ENCODE measurements at places on chromosomes 4 and X.

GRCh38 chr4:46270986-46271596 is 118.8 kb downstream of the GABRA2 start:
- no peak for DNase-seq

- peak; percentile 34 for DNase-seq
These were observed 227.7 kb downstream of the BCOR start for GRCh38 chrX:39869846-39870601.

DNA sequence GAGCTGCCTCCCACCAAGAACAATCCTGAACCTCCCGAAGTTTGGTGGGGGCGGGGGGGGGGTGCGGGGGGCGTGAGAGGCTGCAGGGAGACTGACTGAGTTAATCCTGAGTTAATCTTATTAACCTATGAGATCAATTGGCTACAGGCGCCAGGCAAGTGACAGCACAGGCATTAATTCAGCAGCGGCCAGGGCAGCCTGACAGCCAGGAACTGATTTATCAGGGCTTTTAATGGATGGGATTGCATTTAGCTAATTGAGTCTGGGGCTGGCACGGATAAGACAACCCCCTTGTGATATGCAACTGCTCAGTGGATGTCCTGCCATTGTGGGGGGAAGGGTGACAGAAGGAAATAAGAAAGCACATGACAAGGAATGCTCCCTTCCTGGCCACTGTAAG is 16.3 kb downstream of the RTL5 start:
- no peak for DNase-seq

DNA sequence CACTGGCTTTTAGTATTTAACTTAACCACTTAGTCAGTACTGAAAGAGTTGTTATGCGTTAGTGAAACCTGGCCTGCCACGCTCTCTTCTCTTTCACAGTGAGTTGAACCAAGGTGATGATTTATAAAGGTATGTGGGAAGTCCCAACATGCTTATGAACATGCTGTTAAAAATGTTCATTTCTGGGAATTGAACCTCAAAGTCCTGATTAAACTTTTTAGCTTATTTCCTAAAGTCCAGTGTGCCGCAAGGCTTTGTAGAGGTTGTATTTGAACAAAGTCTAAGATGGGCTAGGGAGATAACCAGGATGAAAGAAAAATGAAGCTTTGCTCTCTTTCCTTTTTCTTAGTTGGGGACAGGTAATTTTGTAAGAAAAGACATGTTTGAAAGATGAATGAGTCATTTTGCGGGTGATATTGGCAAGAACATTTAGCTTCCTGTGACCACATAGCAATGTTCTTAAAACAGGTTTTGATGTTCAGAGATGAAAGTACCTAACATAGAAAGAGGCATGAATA is 270.3 kb downstream of the DTHD1 start:
- no peak for DNase-seq

- DNase-seq = no peak
These were observed 69.1 kb upstream of the EOLA2 start for GRCh38 chrX:150007356-150007755.

GRCh38 chrX:39527025-39527424 is 570.7 kb downstream of the BCOR start:
- no peak for DNase-seq

- no peak for DNase-seq
These were observed 123.5 kb downstream of the DCHS2 start for GRCh38 chr4:154368060-154368459.

DNA sequence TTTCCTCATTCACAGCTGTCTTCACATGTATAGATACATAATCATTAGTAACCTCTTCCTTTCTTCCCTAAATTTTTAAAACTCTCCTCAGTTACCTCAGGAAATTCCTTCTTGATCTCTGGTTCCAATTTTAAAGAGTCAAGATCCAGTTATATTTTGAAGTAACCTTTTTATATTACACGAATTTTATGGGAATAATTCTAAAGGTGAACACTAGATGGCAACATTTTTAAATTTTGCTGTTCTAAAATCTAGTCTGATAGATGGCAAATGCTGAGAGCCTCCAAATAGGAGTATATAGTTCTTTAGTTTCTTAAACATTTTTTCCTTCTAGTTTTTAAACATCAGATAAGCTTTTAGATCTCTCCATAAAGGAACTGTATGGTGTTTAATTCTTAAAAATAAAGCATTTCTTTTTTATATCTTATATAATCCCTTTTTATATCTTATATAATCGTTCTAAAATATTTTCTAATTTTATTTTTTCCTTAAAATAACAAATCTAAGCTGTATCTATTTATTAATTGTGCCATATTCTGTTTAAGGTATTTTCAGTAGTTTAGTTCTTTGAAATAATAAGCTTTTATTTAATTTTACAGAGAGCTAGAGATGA is 37.9 kb upstream of the PAPSS1 start:
- DNase-seq = no peak

DNA sequence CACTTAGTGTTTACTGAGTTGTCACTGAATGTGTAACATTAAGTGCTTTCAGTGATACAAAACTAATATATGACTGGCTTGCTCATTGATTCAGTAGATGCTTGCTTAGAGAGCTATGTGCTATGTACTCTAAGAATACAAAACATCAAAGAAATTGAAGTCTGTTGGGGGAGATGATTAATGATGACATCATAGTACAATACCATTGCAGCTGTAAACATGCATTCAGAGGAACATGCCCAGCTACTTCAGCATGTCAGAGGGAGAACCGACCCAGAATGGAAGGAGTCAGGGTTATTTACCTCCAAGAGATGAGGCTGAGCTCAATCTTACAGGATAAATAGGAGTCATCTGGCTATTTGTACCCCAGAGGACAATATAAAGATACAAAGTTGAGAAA is 290.8 kb downstream of the TENM3 start:
- no peak for DNase-seq

GRCh38 chrX:107675823-107676555 is 47.7 kb downstream of the PRPS1 start:
- DNase-seq = no peak

DNA sequence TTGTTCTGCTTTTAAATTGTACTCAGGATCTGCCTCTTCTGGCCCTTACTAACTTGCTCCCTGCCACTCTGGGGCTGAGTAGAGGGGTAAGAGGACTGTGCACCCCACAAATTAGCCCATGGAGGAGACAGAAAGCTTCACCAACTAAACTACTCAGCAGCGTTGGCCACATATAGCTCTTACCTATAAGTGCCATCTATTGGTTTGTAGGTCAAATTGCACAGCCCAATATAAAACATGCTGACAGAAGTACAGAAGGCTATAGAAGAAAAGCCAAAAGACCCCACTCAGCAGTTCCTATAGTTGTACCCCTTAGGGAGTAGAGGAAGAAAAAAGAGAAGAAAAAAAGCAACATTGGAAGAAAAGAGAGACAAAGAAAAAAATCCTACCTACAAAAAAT is 341.2 kb upstream of the FMR1 start:
- DNase-seq = no peak

DNA sequence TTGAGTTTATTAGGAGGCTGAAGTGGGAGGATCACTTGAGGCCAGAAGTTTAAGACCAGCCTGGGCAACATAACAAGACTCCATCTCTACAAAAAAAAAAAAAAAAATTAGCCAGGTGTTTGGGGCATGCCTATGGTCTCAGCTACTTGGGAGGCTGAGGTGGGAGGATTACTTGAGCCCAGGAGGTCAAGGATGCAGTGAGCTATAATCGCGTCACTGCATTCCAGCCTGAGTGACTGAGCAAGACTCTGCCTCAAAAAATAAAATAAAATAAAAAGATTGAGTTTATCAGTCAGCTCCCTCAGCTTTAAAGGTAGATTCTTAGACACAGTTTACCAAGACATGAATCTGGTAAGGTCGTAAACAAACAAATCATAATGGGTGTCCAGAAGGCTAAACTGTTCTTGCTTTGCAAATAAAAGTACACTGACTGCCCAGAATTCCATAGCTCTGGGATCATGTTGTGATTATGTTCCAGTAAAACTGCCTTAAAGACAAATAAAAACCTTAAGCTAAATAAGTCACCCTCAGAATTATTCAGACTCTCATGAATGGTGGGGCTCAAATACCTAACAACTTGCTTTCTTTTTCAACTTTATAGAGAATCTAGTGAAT is 18.7 kb downstream of the APOO start:
- DNase-seq = no peak

DNA sequence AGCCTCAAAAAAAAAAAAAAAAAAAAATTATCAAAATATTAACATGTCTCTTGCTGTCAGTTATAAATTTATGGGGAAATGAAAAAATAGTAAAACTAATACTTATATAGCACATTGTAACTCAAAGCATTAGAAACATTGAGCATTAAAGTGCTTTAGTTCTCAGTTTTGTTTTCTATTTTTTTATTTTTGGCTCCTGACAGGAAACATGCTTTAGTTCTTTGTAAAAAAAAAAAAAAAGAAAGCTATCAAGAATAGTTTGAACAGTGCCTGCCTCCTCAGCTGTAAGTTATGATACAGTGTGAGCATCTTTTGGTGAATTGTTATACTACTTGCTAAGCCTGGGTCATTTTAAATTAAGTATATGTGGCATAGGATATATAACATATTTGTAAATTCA is 5.1 kb upstream of the CENPC start:
- DNase-seq = no peak

DNA sequence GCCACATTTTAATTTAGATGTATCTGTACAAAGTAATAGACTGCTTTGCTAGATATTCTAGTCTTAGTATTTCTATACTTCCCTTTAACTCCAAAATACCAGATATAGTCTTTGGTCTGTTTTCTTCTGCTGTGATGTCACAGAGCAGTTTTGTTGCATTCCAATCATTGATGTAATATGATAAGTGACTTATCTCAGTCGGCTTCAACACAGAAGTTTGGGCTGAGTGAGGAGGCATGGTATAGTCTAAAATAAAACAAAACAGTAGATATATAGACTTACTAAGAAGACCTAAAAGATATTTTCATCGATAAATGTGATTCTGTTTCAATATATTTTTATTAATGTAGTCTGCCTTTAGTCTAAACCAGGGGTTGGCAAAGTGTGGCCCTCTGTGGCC is 169.9 kb downstream of the DCK start:
- no peak for DNase-seq

DNA sequence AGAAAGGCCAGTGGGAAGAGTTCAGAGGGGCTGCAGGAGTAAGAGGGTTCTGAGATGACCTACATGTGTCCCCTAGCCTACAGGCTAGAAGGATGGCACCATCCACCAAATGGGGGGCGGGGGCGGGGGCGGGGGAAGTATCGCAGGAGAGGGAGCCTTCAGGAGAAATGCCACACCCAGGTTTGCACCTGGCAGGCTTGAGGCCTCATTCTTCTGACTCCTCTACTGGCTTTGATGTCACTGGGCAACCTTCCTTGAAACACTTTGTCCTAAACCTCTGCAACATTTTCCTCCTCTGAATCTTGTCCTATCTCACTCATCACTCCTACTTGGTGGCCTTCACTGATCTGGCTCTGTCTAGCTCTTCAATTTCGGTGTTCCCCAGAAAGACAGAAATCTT is 24.0 kb downstream of the CD99L2 start:
- no peak for DNase-seq

DNA sequence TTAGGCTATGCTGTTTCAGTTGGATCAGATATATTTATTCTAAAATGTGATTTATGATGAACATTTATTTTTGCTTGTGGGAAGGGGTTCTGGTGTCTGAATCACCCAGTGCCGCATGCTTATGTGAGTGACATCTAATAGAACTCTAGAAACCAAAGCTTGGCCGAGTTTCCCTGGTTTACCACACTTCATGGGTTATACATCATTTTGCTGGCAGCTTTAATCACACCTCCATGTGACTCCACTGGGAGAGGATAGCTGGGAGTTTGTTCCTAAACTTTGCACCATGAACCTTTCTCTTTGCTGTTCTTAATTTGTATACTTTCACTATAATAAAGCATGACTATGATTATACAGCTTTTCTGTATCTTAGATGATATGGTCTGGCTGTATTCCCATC is 382.9 kb downstream of the INPP4B start:
- no peak for DNase-seq

DNA sequence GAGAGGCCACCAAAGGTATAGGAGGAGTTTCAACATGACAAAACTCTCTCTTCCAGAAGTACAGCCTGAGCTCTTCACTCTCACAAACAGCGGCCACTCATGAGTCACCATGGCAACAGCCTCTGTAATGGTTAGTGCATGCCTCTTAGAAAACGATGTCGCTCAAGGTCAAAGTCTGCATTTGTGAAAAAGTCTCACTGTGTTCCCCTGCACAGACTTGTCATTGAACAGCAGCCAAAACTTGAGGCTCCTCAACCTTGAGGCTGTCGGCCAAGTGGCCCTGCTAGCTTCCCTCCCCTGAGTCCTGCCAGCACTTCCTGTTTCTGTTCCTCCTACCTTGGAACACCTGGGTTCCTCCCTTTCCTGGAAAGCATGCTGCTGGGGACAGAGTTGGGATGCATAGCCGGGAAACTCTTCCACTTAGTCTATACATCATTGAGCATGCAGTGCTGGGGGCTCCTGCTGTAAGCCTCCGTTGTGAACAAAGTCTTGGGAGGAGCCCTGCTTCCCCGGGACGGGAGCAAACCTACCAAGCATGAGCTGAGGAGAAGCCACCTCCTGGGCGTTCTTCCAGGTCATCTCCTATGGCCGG is 66.6 kb downstream of the ING2 start:
- no peak for DNase-seq

- no peak for DNase-seq
These were observed 238.1 kb downstream of the SPOCK3 start for GRCh38 chr4:166996216-166996615.

DNA sequence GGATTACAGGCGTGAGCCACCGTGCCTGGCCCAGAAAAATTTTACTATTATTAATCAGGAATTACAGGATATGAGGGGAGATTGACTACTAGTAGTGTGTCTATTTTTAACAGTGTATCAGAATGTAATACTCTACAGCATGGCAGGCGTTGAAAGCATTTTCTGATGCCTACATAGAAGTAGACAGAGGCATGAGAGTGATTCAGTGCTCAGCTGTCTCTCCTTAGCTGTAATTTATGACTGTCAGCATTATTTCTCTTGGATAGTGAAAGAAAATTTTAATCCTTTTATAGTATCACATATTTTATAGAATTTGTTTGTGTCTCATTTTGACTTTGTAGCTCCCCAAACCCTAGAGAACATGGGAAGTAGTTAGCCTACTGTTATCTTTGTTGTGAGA is 20.7 kb downstream of the ARHGAP24 start:
- no peak for DNase-seq

GRCh38 chr4:113385281-113385899 is 335.9 kb downstream of the ANK2 start:
- no peak for DNase-seq

GRCh38 chrX:65971151-65971550 is 68.7 kb downstream of the VSIG4 start:
- no peak for DNase-seq

DNA sequence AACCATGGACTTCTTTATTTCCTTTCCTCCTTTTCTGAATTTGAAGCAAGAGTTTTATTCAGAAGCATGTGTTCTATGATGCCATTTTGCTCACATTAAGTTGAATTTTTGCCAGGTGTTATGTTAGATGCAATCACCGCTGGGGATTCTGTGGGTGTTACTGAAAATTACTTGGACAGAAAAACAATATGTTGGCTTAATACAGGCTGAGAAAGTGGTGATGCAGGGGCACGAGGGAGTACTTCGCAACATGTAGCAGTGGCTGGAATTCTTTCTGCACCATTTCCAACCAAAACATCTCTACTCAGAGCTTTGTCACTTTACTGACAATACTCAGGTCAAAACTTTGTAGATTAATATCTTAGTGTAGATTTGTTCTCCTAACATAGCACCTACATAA is 109.2 kb upstream of the PCDH18 start:
- no peak for DNase-seq

GRCh38 chr4:21569638-21570037 is 378.9 kb downstream of the KCNIP4 start:
- no peak for DNase-seq

- no peak for DNase-seq
These were observed 258.5 kb upstream of the GIMD1 start for GRCh38 chr4:106627051-106627450.
